CD8-positive, alpha-beta memory T cell (primary cell): ENCODE measurements at places on chromosomes 11 and 22. TPM values are rescaled to one million over a fixed set of nuclear protein-coding genes. Genes with fewer than 3 reads are reported as not detected.
A peak's percentile ranks its signal among the peaks of the same experiment; 100 is the strongest.

GRCh38 chr11:86559311-86559945 is 113.0 kb downstream of the ME3 start:
- H3K27me3 ChIP-seq = no peaks in the 10 kb centered on the region
- H3K4me1 ChIP-seq = no peaks in the 10 kb centered on the region
- no peaks in the 10 kb centered on the region for H3K36me3 ChIP-seq
- no peak overlapping the region for H3K4me3 ChIP-seq

- H3K27me3 ChIP-seq = no peaks in the 10 kb centered on the region
- H3K4me3 ChIP-seq = no peak overlapping the region
- H3K4me1 ChIP-seq = no peaks in the 10 kb centered on the region
- DNase-seq = peak; percentile 64
- H3K36me3 ChIP-seq = peaks cover 38% of the 10 kb centered on the region
- no peak overlapping the region for H3K27ac ChIP-seq
Observed at GRCh38 chr11:68584097-68584496, 100.2 kb upstream of the GAL start.

GRCh38 chr11:16154715-16155396 is 201.5 kb downstream of the SOX6 start:
- no peak for DNase-seq
- no peaks in the 10 kb centered on the region for H3K27me3 ChIP-seq
- H3K4me3 ChIP-seq = no peak overlapping the region
- H3K4me1 ChIP-seq = no peaks in the 10 kb centered on the region

DNA sequence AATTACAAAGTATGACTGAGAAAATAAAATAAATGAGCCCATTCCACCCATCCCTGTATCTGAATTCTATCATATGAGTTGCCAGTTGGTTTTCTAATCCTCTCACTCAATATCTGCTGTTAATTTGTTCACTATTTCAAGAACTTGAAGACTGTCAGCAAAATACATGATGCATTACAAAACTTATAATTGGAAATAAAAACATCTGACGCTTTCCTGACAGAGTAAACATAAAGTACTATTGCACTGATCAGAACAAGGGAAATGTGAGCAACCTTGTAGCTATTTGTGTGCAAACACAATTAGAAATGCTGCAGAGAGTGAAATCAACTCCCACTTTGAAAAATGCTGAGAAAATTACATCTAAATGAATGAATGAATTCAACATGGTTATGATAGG is 97.1 kb downstream of the MPPED2 start:
- no peaks in the 10 kb centered on the region for H3K27me3 ChIP-seq
- no peaks in the 10 kb centered on the region for H3K36me3 ChIP-seq
- no peak overlapping the region for H3K27ac ChIP-seq
- H3K4me3 ChIP-seq = no peak overlapping the region
- no peak for DNase-seq

- no peaks in the 10 kb centered on the region for H3K36me3 ChIP-seq
- DNase-seq = no peak
- H3K4me3 ChIP-seq = no peak overlapping the region
- H3K4me1 ChIP-seq = no peaks in the 10 kb centered on the region
- H3K27me3 ChIP-seq = no peaks in the 10 kb centered on the region
Observed at GRCh38 chr11:21068886-21069285, 399.5 kb downstream of the NELL1 start.

DNA sequence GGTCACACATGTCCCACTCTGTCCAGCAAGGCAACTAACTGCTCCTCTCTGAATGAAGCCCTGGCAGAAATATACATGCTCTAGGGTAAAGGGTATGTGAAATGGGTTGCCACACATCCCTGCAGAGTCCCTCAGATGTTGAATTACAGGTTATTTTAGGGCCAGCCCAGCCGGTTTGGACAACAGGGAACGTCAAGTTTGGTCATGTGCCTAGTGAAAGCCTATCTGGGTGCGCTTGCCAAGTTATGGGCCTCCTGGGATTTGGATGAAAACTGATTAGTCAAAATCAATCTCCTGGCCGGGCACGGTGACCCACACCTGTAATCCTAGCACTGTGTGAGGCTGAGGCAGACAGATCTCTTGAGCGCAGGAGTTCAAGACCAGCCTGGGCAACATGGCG is 10.4 kb downstream of the AP1B1 start:
- no peak overlapping the region for H3K4me3 ChIP-seq
- no peaks in the 10 kb centered on the region for H3K4me1 ChIP-seq
- peaks cover 13% of the 10 kb centered on the region for H3K36me3 ChIP-seq
- no peak for DNase-seq

DNA sequence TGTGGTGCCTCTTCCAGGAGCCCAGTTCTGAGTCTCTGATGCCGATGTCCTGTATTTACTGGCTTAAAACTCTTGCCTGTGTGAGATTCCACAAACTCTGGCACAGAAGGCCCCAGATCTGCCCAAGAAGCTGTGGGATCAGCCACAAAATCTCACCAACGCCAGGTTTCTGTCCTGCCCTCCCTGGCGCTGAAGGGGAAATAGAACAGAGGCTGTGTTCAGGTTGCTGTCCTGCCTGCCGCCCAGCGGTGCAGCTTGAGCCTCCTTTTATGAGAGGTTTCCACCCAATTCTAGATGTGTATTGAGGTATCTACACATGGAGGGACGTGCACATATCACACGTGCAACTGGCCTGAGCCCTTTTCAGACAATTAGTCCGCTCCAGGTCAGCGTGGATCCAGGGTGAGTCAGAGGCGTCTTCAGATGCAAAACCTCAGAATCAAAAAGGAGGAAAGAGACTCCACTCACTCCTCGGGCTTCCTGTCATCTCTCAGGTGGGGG is 2.2 kb downstream of the TMEM80 start:
- H3K27me3 ChIP-seq = no peaks in the 10 kb centered on the region
- H3K27ac ChIP-seq = no peak overlapping the region
- DNase-seq = no peak
- H3K4me3 ChIP-seq = no peak overlapping the region
- H3K4me1 ChIP-seq = peaks cover 22% of the 10 kb centered on the region
- H3K36me3 ChIP-seq = no peaks in the 10 kb centered on the region

DNA sequence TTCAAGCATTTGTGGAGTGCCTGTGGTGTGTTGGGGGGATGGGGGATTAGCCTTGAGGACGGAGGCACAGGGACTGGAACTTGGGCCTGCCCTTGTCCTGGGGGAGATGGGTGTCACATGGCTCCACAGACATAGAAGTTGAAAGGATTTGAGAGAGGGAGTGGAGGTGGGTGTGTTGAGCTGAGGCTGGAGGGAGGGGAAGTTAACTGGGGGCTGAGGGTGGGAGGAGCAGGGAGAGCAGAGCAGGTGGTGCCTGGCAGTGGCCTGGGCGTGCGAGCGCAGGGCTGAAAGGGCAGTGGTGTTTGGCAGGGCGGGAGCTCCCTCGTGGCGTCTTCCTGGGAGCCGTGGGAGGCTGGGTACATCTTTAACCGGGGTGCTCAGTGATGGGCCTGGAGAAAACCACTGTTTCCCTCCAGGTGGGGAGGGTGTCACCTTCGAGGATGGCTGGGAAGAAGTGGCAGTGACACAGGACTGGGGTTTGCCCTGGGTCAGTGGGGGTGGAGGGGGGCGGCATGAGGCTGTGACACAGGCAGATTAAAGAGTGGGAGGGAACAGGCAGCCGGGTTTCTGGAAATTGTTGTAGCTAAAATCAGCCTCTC is 45.5 kb downstream of the AP2A2 start:
- no peak overlapping the region for H3K4me3 ChIP-seq
- H3K27me3 ChIP-seq = no peaks in the 10 kb centered on the region
- H3K4me1 ChIP-seq = peaks cover 18% of the 10 kb centered on the region
- H3K36me3 ChIP-seq = peaks cover 17% of the 10 kb centered on the region
- no peak for DNase-seq
- no peak overlapping the region for H3K27ac ChIP-seq

GRCh38 chr11:83092488-83093384 is 21.0 kb upstream of the RAB30 start:
- no peaks in the 10 kb centered on the region for H3K27me3 ChIP-seq
- H3K4me3 ChIP-seq = no peak overlapping the region
- no peaks in the 10 kb centered on the region for H3K36me3 ChIP-seq
- no peak overlapping the region for H3K27ac ChIP-seq
- DNase-seq = no peak

GRCh38 chr11:62882788-62883501 is 2.2 kb downstream of the SLC3A2 start:
- peak overlapping the region; percentile 99 for H3K4me3 ChIP-seq
- H3K27me3 ChIP-seq = no peaks in the 10 kb centered on the region
- DNase-seq = no peak

- DNase-seq = no peak
- no peak overlapping the region for H3K4me3 ChIP-seq
- no peaks in the 10 kb centered on the region for H3K4me1 ChIP-seq
- H3K27ac ChIP-seq = no peak overlapping the region
Observed at GRCh38 chr11:115860246-115860645, 356.0 kb upstream of the CADM1 start.

GRCh38 chr11:132028380-132029240 is 658.2 kb downstream of the NTM start:
- no peak overlapping the region for H3K27ac ChIP-seq
- no peaks in the 10 kb centered on the region for H3K4me1 ChIP-seq
- DNase-seq = no peak
- no peaks in the 10 kb centered on the region for H3K36me3 ChIP-seq
- no peaks in the 10 kb centered on the region for H3K27me3 ChIP-seq

- H3K4me3 ChIP-seq = no peak overlapping the region
- H3K27ac ChIP-seq = no peak overlapping the region
- DNase-seq = no peak
- H3K36me3 ChIP-seq = no peaks in the 10 kb centered on the region
- no peaks in the 10 kb centered on the region for H3K27me3 ChIP-seq
Observed at GRCh38 chr11:20226933-20227332, 66.7 kb upstream of the DBX1 start.

GRCh38 chr22:42522546-42522945 is 3.0 kb upstream of the RRP7A start:
- DNase-seq = no peak
- H3K27ac ChIP-seq = no peak overlapping the region
- H3K4me1 ChIP-seq = peaks cover 15% of the 10 kb centered on the region
- H3K27me3 ChIP-seq = no peaks in the 10 kb centered on the region
- no peaks in the 10 kb centered on the region for H3K36me3 ChIP-seq

GRCh38 chr11:69524991-69525411 is 43.5 kb downstream of the LINC01488 start:
- H3K4me1 ChIP-seq = no peaks in the 10 kb centered on the region
- H3K36me3 ChIP-seq = no peaks in the 10 kb centered on the region
- no peaks in the 10 kb centered on the region for H3K27me3 ChIP-seq
- no peak overlapping the region for H3K27ac ChIP-seq

DNA sequence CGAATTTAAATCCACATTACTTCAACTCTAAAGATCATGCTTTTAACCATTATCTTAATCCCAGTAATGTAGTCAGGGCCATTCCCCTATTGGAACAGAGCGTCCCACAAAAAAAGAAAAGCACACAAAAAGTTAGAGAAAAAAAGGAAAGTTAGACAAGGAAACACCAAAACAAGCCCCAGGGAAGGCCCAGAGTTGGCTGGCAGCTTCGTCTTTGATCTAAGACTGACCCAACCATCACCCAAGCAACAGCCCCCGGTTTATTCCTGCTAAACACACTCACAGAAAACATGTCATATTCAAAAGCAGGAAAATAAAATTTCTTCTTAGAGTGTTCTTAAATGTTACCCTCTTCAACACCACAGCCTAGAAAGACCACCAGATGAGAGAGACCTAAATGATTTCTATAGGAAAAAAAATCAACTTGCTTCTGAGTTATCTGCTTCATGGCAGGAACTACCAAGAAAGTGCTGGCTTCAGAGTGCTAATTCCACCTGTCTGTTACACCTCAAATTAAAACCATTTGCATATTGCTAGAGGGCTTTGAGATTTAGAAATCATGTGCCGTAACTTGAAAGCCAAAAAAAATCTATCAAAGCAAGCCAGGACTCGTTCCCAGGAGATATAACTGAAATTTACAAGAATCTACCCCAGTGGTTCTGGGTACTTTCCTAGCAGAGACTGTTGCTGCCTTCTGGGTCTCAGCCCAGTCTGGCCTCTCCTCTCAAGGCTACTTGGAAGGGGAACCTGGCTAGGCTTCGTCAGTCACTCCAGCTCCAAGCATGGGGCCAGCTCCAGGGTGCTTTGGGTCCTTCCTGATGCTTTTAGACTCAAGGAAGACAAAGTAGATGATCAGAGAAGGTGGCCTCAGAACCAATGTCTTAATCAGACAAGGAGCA is 31.2 kb downstream of the POU2AF3 start:
- no peaks in the 10 kb centered on the region for H3K36me3 ChIP-seq
- H3K27ac ChIP-seq = no peak overlapping the region
- no peaks in the 10 kb centered on the region for H3K4me1 ChIP-seq

- H3K4me3 ChIP-seq = no peak overlapping the region
- no peaks in the 10 kb centered on the region for H3K27me3 ChIP-seq
- H3K27ac ChIP-seq = no peak overlapping the region
- H3K36me3 ChIP-seq = no peaks in the 10 kb centered on the region
- no peaks in the 10 kb centered on the region for H3K4me1 ChIP-seq
Observed at GRCh38 chr11:16790486-16791190, 52.2 kb downstream of the C11orf58 start.

Gene RDX
- 63.6 TPM for total RNA-seq

Gene C11orf21
- 8.8 TPM for total RNA-seq

Gene MS4A12
- not detected for total RNA-seq

Gene HYOU1
- total RNA-seq = 181 TPM

Gene NCF4
- total RNA-seq = 6.8 TPM

Gene TRABD
- 96.2 TPM for total RNA-seq
